ENCODE measurements at places on chromosomes 5 and 9.

GRCh38 chr9:114200721-114201300 lies 45.5 kb downstream of the COL27A1 start:
- DNase-seq: no peak

DNA sequence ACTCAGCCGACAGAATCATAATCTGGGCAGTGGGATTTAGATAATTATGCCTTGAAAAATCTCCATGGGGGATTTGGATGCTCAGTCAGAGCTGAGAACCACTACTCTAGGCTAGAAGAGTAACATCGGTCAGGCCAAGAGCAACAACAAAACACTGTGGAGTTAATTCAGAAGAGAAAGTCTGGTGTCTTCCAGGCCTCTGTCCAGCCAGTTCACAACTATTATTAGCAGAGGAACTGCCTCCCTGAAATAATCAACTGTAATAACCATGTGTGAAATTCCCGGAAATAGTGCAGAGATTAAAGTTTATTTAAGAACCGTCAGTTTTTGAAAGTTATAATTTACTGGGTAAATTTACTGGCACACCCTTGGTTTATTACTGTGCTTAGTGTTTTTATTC lies 8.2 kb upstream of the MARCHF3 start:
- no peak for DNase-seq

- no peak for DNase-seq
These were observed 58.0 kb downstream of the GDA start for GRCh38 chr9:72207278-72207677.

DNA sequence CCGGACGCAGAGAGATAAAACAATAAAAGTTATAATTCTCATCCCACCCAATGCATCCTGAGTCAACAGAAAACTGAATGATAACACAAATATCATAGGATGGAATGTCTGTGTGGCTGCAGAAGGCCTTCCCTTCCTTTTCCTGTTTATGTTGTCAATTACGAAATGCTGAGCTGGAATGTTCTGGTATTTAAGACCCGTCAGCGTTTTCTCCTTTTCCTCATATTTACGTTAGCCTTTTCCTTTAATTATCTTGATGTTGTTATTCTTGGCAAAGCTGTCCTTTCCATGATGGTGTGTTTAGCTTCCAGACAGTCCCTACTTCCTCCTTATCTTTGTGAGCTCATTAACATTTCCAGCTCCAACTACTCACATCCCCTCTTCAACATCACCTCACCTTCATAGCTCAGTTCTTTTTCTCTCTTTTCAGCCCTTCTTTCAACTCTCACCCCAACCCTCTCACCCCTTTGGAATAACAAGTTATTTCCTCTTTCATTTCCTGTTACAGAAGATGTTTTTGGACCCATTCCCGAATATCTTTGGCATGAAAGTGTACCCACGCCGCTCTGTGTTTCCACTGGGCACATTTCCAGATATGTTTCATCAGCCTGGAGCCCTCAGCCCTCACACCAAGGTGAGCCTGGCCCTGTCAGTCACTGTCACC lies 221.6 kb downstream of the NR2F1-AS1 start:
- no peak for DNase-seq

DNA sequence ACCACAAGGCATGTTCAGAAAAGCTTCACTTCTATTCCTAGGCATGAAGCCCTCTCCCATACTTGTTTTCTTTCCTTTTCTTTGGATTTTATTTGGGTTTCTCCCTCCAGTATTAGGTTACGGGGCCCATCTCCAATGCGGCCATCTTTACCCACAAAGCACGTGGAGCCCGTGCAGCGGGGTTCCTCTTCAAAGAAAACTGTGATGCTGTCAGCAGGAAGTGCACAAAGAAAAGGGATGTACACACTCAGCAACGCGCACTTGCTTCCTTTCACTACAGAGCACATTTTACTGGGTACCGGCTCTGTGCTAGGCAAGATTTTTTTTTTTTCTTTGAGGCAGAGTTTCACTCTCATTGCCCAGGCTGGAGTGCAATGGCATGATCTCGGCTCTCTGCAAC lies 106.6 kb downstream of the COL23A1 start:
- no peak for DNase-seq

DNA sequence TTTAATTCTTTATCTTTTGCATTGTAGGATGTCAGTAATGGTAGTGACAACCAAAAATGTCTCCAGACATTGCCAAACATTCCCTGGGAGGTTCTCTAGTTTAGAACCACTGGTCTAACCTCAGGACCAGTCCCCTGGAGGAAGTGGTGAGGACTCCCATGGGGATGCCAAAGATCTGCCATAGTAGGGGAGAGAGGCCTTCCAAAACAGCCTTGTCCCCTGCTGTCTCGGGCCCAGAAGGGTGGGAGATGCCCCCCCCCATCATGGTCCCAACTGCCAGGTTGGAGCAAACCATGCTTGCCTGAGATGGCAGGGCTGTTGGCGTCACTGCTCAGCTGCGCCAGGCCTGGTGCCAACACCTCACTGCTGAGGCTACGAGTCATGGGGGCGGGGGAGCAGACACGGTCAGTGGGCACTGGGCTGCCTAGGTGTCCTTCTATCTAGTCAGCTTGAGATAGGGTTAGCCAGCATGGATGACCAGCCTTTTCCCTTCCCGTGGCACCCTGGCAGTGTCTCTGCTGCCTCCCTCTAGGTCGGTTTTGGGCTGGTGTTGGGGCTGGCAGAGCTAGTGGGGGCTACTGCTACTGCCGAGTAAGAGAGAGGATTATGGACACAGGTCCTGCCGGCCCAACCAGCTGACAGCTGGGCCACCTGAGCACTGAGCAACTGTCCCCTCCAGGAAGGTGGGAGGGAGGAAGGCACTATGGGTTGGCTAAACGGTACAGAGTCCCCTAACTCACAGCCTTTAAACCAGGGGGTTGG lies 8.3 kb upstream of the CXXC5 start:
- DNase-seq: no peak

- DNase-seq: no peak
These were observed 18.4 kb downstream of the ENG start for GRCh38 chr9:127835991-127836516.

DNA sequence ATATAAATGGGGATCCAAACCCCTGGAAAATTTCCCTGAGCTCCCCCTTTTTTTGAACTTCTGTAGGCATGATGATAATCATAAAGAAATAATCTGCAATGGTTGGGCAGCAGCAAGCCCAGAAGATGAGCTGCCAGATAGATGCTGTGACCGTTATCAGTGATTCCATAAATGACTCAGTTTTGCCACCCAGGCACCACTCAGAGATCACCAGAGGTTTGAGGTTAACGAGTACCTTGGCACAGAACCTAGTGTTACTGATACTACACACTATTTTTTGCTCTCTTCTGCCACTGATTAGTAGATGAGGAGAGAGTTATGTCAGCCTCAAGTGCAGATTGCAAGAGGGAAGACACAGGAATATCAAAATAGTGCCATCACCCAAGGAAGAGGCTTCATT lies 199.3 kb upstream of the PTGER4 start:
- no peak for DNase-seq

DNA sequence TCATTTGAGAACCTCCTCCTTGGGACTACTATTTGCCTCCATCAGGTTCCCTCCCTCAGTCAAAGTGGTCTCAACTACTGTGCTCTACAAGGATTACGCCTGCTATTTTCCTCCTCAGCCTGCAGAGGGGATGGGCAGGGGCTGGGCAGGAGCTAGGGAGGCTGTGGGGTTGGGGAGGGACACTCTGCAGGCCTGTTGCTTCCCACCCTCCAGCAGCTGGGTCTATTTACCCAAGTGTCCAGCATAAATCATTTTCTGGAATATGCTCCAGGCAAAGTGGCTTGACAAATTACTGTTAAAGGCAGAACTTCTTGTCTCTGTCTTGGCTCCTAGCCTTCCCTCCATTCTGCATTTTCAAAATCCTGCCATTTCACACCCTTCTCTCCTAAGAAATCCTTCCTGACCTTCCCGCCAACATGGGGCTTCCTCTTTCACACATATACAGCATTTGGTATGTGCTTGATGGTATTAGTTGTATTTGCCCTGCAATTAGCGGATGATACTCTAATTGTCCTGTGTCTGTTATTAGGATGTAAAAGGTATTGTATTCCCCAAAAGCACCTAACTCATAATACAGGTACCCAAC lies 106.7 kb downstream of the EFNA5 start:
- DNase-seq: no peak

- no peak for DNase-seq
These were observed 437.9 kb downstream of the RAB3C start for GRCh38 chr5:59020611-59021285.

DNA sequence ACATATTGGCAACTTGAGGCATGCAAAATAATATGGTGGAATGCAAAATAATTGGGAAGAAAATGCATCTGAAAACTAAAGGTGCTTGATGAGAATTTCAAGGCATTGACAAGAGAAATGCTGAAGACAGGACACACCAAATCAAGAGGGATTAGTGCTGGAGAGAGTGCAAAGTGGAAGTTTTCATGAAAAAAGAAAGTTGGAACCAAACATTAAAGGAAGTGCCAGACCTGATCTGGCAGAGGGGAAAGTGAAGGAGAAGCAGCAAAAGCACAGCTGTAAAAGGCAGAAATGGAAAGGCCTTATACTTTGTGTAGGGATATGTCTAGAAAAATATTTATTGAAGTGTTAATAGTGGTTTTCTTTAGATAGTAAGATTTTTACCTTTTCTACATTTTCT lies 35.3 kb upstream of the FYB1 start:
- DNase-seq: no peak

DNA sequence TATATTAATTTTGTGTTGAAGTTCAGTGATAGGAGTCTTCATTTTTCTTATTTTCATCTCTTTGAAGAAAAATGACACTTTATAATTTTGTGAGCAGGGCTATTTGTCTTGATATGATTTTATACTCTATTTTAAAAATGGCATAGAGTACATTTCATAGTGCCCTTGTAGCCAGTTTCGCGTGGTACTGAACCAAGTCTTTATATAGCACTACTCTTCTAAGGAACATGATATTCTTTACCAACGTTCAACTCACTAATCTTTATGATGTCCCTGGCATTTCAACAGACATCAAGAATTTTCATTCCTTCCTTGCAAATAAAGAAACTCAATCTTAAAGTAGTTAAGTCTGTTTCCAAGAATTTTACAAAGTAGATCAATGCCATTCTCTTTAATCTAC lies 41.5 kb upstream of the HOMER1 start:
- DNase-seq: no peak

GRCh38 chr5:79005151-79005550 lies 20.0 kb upstream of the ARSB start:
- no peak for DNase-seq

DNA sequence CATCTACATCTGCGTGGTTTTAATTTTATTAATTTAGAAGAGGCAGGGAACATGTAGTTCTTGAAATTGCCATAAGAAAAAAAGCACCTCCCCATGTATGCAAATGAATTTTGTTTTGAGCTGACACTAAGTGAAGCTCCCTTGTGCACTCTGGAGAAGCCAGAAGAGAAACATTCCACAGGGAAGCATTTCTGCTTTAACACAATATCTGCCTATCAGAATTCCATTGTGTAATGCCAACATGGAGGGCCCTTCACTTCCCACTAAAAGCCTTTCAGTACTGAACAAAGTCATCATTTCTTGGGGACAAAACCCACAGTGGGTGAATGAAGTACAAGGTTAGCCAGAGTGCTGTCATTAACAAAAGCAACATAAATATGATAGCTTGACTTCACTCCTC lies 59.7 kb downstream of the PRELID2 start:
- no peak for DNase-seq

DNA sequence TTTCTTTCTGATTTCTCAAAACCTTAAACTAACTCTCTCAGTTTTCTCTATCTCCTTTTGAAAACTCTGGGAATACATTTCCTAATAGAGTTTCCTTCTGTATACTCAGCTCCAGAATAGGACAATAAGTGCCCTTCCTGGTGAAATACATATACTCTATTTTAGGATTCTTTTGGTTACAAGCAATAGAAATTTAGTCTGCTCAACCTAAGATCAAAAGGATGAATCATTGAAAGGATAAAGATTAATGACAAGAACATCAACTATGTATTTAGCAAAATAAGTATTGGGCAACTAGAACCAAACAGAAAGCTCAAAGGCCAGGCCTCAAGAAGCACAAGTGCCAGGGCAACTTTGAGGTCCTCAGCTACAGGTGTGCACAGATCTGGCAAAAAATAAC lies 127.1 kb downstream of the ADAMTSL1 start:
- no peak for DNase-seq

GRCh38 chr9:123368023-123368422 lies 12.0 kb downstream of the CRB2 start:
- no peak for DNase-seq

DNA sequence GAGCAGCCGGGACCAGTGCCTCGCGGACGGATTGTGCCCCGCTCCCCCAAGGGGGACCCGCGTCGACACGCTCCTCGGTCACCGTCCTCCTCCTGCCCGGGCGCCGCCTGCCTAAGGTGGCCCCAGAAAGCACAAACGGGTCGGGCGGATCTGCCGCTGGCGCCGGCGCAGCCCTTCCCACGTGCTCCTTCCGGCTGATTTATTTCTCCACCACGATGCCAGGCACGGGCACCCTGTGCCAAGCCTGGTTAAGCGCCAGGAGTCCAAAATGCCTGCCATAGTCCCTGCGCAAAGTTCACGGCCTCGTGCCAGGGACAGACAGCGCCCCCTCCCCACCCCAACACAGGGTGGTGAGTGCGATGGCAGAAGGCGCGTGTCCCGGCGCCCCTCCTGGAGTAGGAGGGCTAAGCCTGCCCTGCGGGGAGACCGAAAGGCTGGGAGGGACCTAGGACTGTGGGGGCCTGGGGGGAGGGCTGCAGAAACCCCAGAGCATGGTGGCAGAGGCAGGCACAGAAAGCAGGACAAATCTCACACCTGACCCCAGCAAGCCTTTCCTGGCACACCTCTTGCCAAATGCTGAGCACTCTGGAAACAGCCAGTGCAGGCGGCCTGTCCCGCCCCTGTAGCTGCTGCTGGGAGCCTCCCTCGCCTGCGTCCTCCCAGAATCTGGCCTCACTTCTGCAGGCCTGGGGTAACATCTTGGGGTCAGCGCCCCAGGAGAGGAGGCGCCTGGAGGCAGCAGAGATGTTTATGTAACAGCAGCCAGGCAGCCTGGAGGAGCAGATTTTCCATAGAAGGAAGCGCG lies 1.1 kb upstream of the NOTCH1 start:
- no peak for DNase-seq

DNA sequence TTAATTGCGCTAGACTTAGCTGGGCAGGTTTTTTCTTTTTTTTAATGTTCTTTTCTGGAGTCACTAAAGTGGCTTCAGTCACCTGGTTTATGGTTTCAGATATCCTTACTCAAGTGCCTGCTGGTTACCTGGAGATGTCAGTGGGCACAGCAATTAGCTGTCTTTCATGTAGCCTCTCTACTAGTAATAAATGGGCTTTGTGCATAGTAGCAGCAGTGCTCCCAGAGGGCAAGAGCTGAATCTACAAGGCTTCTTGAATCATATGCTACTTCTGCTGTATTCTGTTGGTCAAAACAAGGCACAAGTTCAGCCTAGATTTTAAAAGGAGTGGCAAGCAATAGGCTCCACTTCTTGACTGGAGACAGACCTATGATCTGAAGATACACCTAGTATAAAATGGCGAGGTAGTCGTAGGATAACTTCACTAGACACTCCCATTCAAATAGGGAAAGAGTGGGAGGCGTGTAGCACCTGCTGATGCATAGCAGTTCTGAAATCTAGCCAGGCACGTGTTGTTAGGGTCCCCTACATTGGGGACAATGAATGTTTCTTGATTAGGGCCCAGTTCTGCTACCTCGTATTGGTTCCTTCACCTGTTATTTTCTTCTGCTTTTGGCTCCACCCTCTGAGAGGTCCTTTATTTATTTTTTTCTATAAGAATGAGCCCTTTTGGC lies 7.0 kb downstream of the SCAMP1 start:
- peak; percentile 29 for DNase-seq
